Activated naive CD8-positive, alpha-beta T cell treated with anti-CD3 and anti-CD28 coated beads, Interleukin-2, amount 50 U/mL, for 16 hours (primary cell): ENCODE measurements at places on chromosomes 1 and 21.

- no peak for DNase-seq
Observed at GRCh38 chr1:29853716-29854330, 617.5 kb downstream of the PTPRU start.

DNA sequence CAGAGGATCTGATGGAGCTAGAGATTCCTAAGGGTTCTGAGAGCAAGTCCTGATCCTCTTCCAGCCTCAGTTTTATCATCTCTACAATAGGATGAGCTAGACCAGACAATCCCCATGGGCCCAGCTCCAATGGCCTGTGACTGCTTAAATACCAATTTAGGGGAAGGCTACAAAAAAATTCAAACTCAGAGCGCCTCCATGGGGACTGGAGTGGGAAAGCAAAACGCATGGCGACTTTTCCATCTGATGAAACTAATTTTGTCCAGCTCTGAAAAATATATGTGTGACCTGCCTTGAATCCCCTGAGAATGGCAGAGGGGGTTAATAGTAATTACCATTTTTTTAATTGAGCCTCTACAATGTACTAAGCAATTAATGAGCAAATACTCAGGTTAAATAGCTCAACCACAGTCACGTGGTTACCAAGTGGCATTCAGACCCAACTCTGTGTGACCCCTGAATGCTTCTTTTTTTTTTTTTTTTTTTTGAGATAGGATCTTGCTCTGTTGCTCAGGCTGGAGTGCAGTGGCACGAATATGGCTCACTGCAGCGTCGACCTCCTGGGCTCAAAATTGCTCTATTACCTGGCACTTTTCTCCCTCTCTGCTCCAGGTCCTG is 8.4 kb downstream of the EXTL1 start:
- DNase-seq: no peak

- no peak for DNase-seq
Observed at GRCh38 chr1:114756949-114757454, 782 bp downstream of the CSDE1 start.

DNA sequence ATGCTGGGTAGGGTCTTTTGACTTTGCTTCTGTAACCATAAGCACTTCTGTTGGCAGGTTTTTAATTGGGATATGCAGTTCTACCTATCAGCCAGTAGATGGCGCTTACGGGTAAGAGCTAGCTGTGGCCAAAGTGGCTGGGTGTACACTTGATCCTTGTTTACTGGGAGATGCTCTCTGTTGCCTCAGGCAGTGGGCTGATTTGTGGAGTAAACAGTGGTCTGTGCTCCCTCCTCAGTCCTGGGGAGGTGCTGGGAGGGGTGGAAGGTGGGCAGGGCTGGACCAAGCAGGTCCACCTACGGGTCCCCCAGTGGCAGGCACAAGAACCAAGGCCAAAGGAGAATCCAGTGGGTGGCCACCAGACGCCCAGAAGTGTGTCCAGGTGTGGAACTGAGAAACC is 43.4 kb downstream of the RALGPS2 start:
- DNase-seq: no peak

DNA sequence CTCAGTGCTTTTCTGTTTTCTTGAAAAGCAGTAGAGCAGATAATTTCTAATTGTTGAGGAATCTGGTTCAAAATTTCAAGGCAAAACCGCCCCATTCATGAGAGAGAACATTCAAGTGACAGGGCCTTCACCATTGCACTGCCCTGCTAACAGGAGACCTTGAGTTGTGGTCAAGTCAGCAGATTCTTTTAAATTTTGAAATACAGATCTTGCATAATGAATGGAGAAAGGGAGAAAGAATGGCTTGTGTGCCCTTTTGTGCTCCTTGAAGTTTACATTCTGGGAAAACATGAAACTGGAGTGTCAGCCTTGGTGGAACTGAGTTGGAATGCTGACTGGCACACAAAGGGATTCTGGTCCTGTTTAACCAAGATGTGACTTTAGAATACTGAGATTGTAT is 164.5 kb upstream of the UBE2U start:
- DNase-seq: no peak

DNA sequence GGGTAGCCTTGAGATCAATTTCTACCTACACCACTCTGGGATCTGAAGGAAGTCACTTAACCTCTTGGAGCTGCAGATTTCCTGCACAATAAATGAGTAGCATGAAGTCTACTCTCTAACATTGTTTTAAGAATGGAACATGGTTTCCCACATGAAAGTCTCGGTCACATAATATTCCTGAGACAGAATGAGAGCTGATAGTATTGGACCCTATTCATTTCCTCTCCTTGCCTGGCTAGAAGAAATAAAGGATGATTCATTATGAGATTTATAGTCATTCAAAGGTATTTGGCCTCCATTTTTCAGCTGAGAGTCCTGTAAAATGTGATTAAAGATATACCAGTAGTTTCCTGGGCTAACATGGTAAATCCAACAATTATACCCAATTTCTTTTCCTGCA is 56.7 kb downstream of the ARHGAP29 start:
- no peak for DNase-seq

- DNase-seq: no peak
Observed at GRCh38 chr1:93701629-93702028, 20.0 kb upstream of the BCAR3 start.

DNA sequence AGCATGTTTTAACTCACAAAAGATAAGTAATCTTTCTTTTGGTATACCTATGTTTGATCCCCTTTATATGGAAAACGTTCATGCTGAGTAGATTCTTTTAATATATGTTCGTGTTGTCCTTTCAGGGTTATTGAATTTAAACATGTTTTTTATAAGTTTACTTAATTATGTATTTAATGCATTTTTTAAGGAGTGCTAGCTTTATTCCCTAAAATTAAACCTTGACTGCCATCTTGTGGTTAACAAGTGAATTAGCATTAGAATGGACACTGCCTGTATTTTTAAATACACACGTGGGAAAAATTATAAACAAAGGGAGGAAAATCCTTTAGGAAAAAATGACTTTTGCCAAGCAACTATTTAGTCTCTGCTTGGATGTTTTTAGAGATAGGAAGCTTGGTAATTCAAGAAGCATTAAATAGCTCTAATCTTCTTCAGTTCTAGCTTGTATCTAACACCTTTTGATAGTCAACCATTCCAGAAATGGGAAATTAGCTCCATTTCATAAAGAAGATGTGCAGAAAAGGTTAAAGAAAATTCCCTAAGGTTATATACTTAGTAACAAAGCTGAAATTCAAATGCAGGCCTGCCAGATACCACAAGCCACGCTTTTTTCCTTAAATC is 43.0 kb downstream of the UBE2U start:
- DNase-seq: no peak

- no peak for DNase-seq
Observed at GRCh38 chr1:3609016-3609768, 2.1 kb downstream of the MEGF6 start.

- no peak for DNase-seq
Observed at GRCh38 chr21:14080764-14081096, 130.0 kb downstream of the LIPI start.
